Activated CD4-positive, alpha-beta memory T cell treated with anti-CD3 and anti-CD28 coated beads, Interleukin-2, amount 10 ng/mL, durations not matched to agents 7 days and 5 days (primary cell): ENCODE measurements at places on chromosomes 5 and 9. TPM values are rescaled to one million over a fixed set of nuclear protein-coding genes. Genes with fewer than 3 reads are reported as not detected.

DNA sequence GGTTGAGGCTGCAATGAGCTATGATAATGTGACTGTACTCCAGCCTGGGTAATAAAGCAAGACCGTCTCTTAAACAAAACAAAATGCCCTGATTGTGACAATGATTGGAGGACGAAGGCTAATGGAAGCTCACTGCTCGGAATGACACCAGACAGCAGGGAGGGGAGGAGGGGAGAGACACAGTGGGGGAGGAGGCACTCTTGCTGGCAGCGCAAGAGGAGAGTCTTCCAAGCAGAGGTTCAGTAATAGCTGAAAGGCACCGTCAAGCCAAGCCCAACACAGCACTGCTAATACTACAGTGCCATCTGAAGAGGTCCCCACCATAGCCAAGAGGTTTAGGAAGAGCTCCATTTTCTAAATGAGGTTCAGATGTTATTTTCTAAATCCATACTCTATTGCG is 102.3 kb downstream of the GLDC start:
- DNase-seq = no peak

DNA sequence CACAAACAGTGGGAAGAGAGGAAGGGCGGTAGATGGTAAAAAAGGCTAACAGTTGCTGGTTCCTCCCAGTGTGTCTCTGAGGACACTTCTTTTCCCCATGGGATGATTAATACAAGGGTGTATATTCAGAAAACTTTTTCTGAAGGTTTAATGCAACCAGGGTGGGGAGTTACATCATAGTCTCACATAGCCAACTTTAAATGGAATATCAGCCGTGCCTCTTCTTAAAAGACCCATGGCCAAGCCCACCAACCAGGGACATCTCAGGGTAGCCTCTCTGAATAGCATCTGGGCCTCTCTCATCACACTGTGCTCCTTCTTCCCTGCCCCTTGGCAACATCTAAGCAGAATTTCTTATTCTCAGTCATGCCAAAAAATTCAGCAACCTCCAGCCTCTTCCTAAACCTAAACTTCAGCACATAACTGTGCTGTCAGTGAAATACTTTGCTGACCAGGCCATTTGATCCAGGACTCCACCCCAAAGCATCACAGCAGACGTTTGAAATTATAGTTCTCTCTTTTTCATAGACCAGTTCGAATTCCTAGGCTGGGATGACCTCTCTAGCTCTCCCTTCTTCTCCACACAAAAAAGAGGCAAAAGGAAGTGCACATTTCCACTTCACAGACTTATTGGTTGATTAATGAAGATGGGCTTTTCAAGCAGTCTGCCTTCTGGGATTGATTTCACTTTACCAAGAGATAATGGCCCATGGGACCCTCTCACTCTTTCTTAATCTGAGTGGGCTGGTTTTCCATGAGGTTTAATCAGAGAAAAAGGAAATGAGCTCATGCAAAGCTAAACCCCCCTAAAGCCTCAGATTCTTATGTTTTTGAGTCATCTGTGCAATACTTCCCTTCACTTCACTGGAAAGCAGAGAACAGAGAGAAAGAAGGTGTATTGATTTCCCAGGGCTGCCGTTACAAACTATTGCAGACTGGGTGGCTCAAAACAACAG is 85.1 kb upstream of the RAI14 start:
- no peak for DNase-seq

GRCh38 chr9:136493567-136493971 is 10.7 kb upstream of the SEC16A start:
- DNase-seq = no peak

DNA sequence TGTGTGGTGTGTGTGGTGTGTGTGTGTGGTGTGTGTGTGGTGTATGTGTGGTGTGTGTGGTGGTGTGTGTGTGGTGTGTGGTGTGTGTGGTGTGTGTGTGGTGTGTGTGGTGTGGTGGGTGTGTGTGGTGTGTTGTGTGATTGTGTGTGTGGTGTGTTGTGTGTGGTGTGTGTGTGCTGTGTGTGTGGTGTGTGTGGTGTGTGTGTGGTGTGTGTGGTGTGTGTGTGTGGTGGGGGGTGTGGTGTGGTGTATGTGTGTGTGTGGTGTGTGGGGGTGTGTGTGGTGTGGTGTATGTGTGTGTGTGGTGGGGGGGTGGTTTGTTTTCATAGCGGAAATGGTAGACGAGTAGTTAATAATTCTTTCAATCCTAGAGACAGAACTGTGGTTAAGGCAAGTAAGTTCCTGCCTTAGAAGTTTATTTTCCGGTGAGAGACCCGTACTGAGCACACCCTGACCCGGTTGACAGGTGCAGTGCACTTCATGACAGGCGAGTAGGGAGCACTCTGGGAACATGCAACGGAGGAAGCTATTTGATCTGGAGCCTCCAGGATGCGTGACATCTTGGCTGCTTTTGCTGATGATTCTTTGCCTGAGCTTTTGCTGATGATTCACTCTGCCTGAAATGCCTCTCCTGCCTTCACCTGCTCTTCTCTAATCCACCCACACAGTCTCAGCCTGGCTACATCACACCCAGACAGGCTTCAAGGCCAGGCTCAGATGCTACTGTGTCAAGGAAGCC is 21.7 kb upstream of the FAT2 start:
- peak; percentile 33 for DNase-seq

DNA sequence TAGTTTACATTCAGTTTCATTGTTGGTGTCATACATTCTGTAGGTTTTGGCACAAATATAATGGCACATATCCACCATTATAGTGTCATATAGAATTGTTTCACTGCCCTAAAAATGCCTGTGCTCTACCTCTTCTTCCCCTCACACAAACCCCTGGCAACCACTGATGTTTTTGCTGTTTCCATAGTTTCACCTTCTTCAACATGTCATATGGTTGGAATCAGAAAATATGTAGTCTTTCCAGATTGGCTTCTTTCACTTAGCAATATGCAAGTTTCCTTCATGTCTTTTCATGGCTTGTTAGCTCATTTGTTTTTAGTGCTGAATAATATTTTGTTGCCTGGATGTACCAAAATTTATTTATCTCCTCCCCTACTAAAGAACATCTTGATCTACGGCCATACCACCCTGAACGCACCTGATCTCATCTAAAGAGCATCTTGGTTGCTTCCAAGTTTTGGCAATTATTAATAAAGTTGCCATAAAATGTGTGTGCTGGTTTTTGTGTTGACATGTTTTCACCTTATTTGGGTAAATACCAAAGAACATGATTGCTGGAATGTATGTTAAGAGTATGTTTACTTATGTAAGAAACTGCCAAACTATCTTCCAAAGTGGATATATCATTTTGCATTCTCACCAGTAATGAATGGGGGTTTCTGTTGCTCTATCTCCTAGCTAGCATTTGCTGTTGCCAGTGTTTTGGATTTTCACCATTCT is 17.0 kb upstream of the CDK20 start:
- DNase-seq = no peak

- no peak for DNase-seq
Observed at GRCh38 chr9:129725795-129726251, 27.0 kb downstream of the PTGES start.

GRCh38 chr5:84438456-84438855 is 53.8 kb upstream of the EDIL3 start:
- DNase-seq = no peak

- no peak for DNase-seq
Observed at GRCh38 chr5:176171171-176171760, 67.0 kb upstream of the SIMC1 start.

DNA sequence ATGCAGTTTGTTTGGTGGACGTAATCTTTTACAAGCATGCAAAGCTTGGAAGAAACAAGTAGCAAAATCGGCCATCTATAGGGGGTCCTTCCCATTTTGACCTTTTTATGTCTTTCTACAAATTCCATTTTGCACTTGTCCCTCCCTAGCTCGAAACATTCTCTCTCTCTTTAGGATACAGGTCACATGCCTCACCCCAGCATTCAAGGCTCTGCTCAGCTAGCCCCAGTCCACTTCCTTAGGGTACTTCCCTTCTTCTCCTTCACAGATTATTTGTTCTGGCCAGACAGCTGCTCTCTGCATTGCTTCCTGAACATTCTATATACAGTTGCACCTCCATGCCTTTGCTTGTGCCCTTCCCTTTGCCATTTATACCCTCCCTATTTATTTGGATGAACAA is 31.7 kb upstream of the TRIM14 start:
- no peak for DNase-seq

DNA sequence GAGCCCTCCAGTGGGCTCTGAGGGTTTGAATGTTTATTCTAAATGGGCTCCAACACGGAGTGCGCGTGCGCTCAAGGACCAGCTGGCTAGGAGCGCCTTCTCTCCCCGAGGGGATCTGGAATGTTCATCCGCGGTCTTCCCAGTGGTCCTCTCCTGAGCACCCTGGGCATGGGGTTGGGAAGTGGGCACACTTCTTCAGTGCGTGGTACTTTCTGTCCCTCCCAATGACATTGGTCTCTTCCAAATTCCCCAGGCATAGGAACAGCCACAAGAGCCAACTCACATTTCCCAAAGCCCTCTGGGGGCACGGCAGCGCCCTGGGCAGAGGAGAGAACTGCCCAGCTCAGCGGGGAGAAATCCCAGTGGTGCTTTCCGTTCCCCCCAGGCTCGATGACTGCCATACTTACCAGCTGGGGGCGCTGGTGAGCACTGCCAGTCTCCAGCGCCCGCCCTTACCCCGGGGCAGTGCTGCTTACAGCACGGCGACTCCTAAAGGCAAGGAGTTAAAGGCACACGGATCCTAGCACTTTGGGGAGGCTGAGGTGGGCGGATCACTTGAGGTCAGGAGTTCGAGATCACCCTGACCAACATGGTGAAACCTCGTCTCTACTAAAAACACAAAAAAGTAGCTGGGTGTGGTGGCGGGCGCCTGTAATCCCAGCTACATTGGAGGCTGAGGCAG is 29.9 kb upstream of the OBP2B start:
- DNase-seq = peak; percentile 70

DNA sequence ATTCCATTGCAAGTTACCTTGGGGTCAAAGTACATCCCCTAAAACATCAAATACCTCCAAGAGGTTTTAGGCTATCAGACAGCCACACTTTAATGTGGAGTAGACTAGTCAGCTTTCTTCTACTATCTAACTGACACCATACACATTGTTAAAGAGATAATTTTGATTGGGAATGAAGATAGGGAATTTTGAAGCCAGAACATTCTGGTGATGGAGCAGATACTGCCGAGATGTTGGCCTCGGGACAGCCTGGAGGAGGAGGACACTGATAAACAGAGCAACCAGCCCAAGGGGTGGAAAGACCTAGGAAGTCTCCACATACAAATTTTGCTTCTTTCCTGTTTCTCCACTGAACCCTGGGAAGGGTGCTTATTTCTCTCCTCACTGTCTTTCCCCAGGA is 14.9 kb downstream of the TJP2 start:
- DNase-seq = no peak

DNA sequence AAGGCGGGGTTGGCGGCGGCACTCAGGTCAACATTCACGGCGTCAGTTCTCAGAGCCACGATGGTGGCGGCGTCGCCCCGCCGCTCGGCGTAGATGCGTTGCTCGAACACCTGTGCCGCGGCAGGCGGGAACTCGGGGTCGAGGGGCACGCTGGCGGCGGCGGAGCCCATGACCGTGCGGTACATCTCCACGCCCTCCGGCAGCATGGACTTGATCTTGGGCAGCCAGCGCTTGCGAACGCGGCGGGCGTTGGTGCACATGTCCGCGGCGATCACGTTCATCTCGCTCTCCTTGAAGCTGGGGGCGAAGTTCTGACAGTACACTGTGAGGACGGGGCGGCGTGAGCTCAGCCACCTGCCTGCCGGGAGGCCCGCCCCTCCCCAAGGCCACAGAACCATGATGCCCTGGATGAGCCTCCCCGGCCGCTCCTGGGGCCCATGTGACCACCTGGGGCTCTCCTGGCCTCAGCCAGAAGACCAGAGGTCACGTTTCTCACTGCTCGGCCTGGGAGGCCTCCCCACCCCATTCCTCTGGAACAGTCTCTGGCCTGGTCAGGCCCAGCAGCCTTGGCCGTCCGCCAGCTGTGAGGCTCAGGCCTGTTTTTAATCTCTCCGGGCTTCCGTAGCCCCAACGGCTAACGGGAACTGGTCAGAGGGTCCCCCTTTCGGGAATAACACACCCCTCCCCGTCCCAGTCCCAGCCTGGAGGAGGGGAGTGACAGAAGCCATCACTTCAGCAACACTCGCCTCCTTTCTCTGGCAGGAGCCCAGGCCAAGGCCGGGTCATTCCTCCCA is 50.7 kb upstream of the UBAC1 start:
- DNase-seq = no peak

DNA sequence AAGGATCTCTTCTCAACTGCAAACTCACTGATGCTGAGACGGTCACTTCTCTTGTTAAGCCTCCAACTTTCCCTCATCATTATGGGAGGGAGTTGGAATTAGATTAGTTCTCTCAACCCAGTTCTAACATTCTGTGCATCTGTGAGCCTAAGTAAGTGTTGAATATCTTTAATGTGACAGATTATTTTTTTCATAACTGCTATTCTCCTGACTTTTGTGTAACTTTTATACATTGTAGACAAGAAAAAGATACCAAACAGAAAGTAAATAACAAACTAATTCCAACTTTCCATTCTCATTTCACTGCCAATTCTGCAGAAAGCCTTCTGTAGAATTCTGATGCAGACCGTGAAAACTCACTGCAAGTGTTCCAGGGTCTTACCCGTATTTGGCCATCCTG is 813.5 kb downstream of the TLE4 start:
- DNase-seq = no peak

DNA sequence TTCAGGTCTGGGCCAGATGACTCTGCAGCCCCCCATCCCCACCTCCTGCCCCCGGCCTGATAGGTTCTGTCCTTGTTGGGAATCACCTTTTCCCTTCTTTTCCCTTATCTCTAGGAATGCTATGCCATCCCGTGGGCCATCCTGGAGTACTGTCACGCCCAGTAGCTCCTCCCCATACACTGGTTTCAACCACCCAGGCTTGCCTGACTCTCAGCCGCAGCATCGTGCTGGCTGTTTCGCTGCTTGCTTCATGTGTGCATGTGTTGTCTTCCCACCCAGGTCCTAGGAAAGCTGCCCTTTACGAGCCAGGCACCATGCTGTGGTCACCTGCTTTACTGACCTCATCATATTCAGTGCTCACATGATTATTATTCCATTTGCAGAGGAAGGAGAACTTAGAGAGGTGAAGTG is 71.8 kb downstream of the ANGPTL2 start:
- DNase-seq = no peak

DNA sequence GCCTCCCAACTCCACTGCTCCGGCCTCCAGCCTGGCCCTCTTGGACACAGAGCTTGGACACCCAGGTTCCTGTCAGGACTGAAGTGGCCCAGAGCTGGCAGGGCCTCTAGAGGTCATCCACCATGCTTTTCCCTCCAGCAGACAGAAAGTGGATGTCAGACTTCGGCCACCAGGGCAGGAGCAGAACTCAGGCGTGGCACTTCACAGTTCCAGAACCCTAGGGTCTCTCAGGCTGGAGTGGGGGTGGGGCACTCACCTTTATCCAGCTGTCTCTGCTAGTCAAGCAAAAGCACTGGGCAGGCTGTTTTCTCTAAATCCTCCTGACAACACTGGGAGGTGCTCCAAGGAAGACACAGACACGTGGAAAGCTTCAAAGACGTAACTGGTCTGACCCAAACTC is 35.6 kb upstream of the N4BP3 start:
- DNase-seq = no peak

The EPB41L4A gene
- total RNA-seq = 3.3 TPM

The FCN2 gene
- not detected for total RNA-seq

The PTGES2 gene
- total RNA-seq = 38.1 TPM

The CER1 gene
- not detected for total RNA-seq

The ZCCHC7 gene
- total RNA-seq = 20.9 TPM

The HTR4 gene
- not detected for total RNA-seq

The SNAPC3 gene
- total RNA-seq = 37.5 TPM

The VAV2 gene
- total RNA-seq = 2.4 TPM

The ALDOB gene
- not detected for total RNA-seq

The RASGEF1C gene
- not detected for total RNA-seq
